Esophagus muscularis mucosa (tissue), 4 donors: ENCODE measurements at places on chromosomes 12 and 14. TPM values are rescaled to one million over a fixed set of nuclear protein-coding genes. Genes with fewer than 3 reads are reported as not detected.

The VDR gene
- 2.5 TPM for total RNA-seq

The MGAT2 gene
- total RNA-seq: 23.8 TPM

The FAM181A gene
- total RNA-seq: not detected

DNA sequence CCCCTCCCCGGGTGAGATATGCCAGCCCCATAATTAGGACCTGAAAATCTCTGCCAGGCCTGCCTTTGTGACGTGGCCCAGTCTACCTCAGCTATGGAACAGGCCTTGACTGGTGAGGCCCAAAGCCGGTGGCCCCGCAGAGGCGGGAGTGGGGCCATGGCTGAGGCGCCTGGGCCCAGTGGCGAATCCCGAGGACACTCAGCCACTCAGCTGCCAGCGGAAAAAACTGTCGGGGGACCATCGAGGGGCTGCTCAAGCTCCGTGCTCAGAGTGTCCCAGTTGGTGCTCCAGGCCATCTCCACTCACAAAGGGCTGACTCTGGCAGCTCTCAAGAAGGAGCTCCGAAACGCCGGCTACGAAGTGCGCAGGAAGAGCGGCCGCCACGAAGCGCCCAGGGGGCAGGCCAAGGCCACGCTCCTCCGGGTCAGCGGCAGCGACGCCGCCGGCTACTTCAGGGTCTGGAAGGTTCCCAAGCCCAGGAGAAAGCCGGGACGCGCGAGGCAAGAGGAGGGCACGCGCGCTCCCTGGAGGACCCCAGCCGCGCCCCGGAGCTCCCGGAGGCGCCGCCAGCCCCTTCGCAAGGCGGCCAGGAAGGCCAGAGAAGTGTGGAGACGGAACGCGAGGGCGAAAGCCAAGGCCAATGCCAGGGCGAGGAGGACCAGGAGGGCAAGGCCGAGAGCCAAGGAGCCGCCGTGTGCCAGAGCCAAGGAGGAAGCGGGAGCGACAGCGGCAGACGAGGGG is 21.4 kb downstream of the ZNF641 start:
- H3K27ac ChIP-seq: no peak overlapping the region
- H3K36me3 ChIP-seq: no peaks in the 10 kb centered on the region
- no peaks in the 10 kb centered on the region for H3K4me1 ChIP-seq
- no peaks in the 10 kb centered on the region for H3K27me3 ChIP-seq
- H3K4me3 ChIP-seq: no peak overlapping the region
- no peak for DNase-seq

DNA sequence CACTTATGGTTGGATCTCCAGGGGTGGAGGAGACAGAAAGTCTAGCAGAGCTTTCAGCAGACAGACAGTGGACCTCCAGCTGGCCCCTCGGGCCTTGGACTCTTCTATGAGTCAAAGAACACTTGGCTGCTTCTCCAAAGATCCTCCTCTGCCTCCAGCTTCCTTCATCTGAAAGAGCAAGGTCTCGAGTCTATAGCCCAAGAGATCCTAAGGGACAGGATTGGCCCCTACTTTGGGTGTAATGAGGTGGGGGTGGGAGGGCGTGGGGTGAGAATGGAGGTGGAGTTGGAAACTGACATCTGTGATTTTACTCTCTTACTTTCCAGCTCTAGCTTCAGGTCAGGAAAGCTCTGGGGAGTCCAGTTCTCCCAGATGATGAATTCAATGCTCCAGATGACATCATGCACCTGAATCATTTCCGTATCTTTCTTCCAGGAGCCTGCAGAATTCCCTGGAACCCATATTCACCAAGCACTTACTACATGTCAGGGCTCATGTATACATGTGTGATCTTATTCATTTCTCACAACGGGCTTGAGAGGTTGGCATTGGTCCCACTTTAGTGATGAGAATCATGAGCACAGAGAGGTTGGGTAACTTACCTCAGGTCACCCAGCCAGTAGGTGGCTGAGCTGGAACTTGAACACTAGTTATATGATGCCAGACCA is 10.2 kb upstream of the PGF start:
- H3K36me3 ChIP-seq: no peaks in the 10 kb centered on the region
- H3K27me3 ChIP-seq: no peaks in the 10 kb centered on the region
- H3K4me3 ChIP-seq: no peak overlapping the region

DNA sequence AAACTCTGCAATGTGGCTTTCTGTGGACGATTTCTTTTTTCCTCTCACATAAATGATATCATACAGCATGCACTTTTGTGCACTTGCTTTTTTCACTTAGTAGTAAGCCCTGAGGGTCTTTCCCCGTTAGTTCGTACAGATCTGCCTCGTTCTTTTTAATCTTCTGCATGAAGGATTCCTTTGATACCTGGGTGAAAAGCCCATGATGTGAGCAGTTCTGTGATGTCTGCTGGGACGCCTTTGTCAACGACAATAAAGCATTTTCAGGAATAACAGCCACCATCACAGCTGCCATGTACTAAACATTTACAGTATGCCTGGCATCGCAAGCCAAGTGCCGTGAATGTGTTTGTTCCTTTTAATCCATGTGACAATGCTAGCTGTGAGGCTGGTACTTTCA is 99.2 kb downstream of the KSR2 start:
- H3K27me3 ChIP-seq: no peaks in the 10 kb centered on the region
- no peak overlapping the region for H3K27ac ChIP-seq
- H3K36me3 ChIP-seq: no peaks in the 10 kb centered on the region
- DNase-seq: no peak
- H3K4me3 ChIP-seq: no peak overlapping the region

GRCh38 chr12:30047516-30048254 is 263.9 kb upstream of the TMTC1 start:
- no peaks in the 10 kb centered on the region for H3K36me3 ChIP-seq
- no peak overlapping the region for H3K27ac ChIP-seq
- H3K4me1 ChIP-seq: no peaks in the 10 kb centered on the region
- no peak for DNase-seq
- H3K27me3 ChIP-seq: no peaks in the 10 kb centered on the region

DNA sequence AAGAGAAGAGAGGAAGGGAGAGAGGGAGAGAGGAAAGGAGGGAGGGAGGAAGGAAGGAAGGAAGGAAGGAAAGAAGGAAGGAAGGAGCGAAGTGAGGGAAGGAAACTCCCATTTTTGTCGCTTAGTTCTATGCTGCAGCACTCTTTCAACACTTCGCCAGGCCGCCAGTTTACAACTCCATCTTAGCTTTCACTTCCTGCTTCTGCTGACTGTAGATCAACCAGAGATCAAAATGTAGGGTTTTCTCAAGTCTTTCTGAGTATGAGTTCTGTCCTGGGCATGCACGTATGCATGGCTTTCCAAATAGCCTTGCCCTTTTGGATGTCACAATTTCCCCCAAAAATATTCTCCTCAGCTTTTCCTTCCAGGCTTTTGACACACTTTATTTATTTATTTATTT is 723.4 kb downstream of the TRHDE start:
- no peaks in the 10 kb centered on the region for H3K4me1 ChIP-seq
- H3K4me3 ChIP-seq: no peak overlapping the region
- no peak overlapping the region for H3K27ac ChIP-seq
- H3K36me3 ChIP-seq: no peaks in the 10 kb centered on the region
